Substantia nigra (tissue), 51 donors: ENCODE measurements at places on chromosomes 3 and 15.
A peak's percentile ranks its signal among the peaks of the same experiment; 100 is the strongest.

GRCh38 chr3:126119008-126119675 is 35.2 kb upstream of the SLC41A3 start:
- no peak for DNase-seq

- DNase-seq, result no peak
Observed at GRCh38 chr3:31445701-31446100, 87.0 kb upstream of the STT3B start.

- DNase-seq, result no peak
Observed at GRCh38 chr15:93253681-93254080, 164.7 kb upstream of the RGMA start.

DNA sequence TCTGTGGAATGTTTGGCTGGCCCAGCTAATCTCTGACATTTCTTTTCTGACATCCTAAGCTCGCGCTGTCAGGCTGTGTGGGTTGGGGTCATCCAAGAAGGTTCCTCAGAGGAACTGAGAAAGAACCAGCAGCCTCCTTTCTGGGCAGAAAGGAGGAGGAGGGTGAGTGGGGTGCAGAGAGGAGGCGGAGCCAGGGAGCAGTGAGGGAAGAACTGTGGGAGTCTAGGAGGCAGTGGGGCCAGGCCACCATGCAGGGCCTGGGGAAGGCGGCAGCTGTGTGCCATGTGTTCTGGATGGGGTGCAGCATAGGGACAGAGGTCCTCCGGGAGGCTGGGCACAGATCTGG is 5.3 kb downstream of the SEMA7A start:
- DNase-seq, result peak; percentile 30

DNA sequence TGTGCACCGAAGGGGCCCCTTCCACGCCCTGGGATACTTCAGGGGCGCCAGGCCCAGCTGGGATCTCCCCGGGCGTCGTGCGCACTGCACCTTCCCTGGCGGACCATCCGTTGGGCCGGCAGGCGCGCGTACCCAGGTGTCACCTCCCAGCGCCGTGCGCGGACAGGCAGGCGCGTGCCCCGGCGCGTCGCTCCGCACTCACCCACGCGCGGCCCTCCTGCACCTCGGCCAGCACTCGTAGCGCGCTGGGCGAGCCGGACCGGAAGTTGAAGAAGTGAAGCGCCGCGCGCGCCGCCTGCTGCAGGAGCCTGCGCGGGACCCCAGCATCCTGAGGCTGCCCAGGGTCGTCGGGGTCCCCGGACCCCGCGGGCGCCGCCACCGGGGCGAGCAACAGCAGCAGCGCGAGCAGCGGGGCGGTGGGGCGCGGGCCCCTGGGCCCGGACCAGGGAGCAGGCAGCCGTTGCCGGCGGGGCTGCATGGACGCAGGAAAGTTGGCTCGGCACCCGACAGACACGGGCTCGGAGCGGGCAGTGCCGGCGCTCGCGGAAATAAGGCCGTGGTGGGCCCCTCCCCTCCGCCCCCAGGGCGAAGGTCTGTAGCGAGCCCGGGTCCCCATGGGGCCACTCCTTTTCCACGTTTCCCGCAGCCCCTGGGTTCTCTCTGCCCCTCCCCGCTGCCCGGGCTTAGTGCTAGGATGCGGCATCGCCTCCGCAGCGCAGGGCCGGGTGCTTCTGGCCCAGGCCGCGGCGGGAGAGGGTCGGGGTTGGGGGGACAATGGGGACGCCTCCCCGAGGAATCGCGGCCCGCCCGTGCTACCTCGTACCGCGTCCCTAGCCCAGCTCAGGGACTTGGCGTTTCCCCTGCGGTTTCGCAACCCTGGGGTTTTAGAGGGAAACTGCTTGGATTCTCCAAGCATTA is at the start of gene RARRES1:
Gene RARRES1, minus strand, starts transcription at position 520 of the 918 bp plus-strand sequence. Its CDS starts 42 bp downstream, at position 478.
- DNase-seq, result peak; percentile 18

GRCh38 chr15:32028921-32029320 is 1.4 kb upstream of the CHRNA7 start:
- no peak for DNase-seq

- no peak for DNase-seq
Observed at GRCh38 chr3:42846685-42847522, 28.8 kb downstream of the CYP8B1 start.

DNA sequence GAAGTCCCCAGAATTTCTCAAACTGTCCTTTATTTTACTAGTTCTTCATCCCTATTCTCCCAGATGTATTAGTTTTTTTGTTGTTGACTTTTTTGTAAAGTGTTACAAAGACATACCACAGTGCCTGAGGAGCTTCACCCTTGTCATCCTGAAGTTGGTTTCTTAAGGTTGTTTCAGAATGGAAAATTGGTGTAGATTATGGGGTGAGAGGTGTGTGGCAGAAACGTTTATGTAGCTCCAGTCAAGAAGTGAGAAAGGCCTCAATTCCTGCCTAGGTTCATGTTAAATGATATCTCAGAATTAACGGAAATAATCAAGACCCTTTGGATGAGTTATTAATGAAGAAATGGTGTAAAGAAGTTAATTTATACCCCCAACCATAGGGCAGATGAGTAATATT is 6.8 kb downstream of the EDEM1 start:
- DNase-seq, result no peak

- DNase-seq, result no peak
Observed at GRCh38 chr3:37653466-37653865, 208.2 kb upstream of the CTDSPL start.

DNA sequence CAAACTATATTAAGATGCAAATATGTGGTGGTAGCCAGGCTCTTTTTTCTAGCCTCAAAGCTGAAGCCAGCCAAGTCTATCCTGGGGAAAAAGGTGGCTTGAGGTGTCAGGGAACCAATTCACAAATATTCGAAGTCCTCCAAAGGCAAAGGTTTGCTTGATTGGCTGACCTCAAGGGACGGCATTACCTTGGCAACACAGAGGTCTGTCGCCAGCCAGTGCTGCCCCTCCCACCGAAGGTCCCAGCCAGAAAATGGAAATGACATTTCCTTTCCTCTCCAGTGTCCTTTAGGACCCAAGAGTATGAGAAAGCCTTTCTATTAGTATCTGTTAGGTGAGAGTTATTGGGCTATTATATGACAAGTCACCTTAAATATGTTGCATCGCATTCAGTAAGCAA is 96.0 kb upstream of the LIMD1 start:
- DNase-seq, result no peak

GRCh38 chr3:25589783-25590258 is 74.9 kb downstream of the TOP2B start:
- DNase-seq, result no peak

DNA sequence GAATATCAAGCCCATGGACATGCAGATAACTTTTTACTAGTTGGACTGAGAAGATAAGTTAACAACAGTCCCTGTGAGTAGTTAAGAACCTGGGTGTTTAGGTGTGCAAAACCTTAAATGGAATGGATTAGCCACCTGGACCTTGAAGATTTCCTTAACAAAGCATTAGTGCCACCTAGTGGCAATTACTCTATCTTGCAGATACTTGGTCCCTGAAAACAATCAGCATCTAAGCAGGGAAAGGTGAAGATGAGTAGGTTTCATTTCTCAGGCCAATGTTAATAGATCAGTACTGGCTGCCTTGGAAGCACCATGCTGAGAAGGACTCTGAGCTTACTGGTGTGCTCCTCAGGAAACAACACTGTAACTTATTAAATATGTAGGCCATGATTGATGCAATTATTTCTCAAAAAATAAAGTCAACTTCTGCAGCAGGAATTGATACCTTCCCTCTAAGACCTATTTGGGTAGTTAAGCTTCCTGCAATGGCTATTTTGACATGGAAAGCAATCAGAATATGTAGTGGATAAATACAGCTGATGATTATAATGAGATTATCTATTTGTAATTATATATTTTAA is 329.4 kb downstream of the TBC1D5 start:
- no peak for DNase-seq

GRCh38 chr3:33881156-33882064 is 83.0 kb downstream of the PDCD6IP start:
- DNase-seq, result no peak

DNA sequence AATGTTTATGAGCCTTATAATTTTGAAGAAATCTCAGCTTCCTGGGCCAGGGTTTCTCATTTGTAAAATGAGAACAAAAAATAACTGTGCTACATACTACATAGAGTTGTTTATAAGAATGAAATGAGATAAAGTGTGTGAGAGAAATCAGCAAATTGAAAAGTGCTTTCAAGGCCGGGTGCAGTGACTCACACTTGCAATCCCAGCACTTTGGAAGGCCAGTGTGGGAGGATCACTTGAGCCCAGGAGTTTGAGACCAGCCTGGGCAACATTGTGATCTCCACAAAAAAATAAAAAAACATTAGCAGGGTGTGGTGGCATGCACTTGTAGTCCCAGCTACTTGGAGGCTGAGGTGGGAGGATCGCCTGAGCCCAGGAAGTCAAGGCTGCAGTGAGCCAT is 22.4 kb downstream of the FOXB1 start:
- DNase-seq, result no peak

GRCh38 chr3:64138656-64139375 is 86.5 kb downstream of the PRICKLE2 start:
- no peak for DNase-seq

DNA sequence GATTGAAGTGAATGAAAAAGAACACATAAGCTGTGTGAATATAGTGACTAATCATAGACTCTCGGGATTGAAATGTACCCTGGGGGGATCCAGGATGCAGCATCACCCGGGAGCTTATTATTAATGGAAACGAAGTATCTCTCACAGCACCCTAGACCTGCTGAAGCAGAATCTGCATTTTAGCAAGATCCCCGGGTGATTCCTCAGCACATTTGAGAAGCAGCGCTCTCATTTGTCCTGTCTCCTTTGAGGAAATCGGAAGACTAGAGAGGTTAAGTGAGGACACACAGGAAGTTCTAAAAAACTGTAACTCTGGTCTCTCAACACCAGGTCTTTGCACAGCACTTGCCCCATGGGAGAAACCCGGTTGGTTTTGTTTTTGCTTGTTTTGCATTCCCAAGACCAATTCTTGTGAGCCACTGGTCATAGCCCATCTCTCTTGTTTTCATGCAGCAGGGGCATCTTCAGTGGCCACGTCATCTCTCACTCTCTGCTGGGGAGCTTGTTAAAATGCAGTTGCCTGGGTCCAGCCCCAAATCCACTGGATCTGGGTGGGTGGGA is 30.2 kb downstream of the ZNF710 start:
- no peak for DNase-seq
